ENCODE measurements at places on chromosomes 3 and 15. TPM values are rescaled to one million over a fixed set of nuclear protein-coding genes. Genes with fewer than 3 reads are reported as not detected.

DNA sequence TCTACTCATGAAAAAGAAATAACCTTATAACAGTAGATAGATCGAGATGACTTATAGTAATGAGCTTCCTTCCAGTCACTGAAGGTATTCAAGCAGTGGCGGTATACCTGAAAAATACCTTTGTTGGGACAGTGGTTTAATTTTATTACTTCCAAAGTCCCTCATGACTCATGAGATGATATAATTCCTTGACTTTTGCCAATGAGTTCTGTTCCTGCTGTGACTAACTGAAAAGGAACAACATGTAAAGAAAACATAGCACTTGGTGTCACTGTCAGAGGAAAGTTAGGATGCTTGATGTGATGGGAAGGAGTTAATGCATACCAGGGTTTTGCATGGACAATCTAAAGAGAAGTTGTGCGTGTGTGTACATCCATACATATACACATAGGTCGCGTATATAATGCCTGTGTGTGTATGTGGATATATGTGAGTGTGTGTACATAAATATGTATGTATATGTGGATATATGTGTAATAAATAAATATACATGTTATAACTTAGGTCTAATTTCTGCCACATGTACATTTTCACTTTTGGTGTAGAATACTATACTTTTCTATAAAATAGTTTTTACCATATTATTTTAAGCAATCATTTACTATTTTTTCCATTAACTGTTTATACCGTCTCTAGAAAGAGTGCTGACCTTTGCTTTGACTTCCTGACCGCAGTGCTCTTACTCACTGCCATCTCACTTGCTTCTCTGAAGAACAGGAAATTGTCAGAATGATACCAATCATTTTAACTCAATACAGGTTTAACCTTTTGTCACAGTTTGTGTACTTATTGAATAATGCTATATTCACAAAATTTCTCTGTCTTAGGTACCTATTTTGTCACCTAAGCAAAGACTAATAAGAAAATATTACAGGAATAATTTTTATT is 12.6 kb upstream of the PAK2 start:
- H3K27me3 ChIP-seq: no peaks in the 10 kb centered on the region
- DNase-seq: peak; percentile 32
- no peak overlapping the region for H3K27ac ChIP-seq
- no peaks in the 10 kb centered on the region for H3K4me1 ChIP-seq

GRCh38 chr15:33503681-33504080 is 192.9 kb downstream of the RYR3 start:
- DNase-seq: no peak
- H3K36me3 ChIP-seq: no peaks in the 10 kb centered on the region
- no peak overlapping the region for H3K4me3 ChIP-seq
- no peaks in the 10 kb centered on the region for H3K4me1 ChIP-seq
- H3K27me3 ChIP-seq: no peaks in the 10 kb centered on the region
- no peak overlapping the region for H3K27ac ChIP-seq

- DNase-seq: no peak
- no peaks in the 10 kb centered on the region for H3K36me3 ChIP-seq
- H3K27ac ChIP-seq: no peak overlapping the region
- peak overlapping the region; percentile 75 for H3K4me3 ChIP-seq
These were observed 74.3 kb upstream of the VGLL4 start for GRCh38 chr3:11717768-11718636.

- H3K27ac ChIP-seq: no peak overlapping the region
- H3K27me3 ChIP-seq: no peaks in the 10 kb centered on the region
- no peaks in the 10 kb centered on the region for H3K4me1 ChIP-seq
- H3K36me3 ChIP-seq: no peaks in the 10 kb centered on the region
- DNase-seq: no peak
- H3K4me3 ChIP-seq: no peak overlapping the region
These were observed 43.2 kb downstream of the TMEM45A start for GRCh38 chr3:100535610-100535943.

DNA sequence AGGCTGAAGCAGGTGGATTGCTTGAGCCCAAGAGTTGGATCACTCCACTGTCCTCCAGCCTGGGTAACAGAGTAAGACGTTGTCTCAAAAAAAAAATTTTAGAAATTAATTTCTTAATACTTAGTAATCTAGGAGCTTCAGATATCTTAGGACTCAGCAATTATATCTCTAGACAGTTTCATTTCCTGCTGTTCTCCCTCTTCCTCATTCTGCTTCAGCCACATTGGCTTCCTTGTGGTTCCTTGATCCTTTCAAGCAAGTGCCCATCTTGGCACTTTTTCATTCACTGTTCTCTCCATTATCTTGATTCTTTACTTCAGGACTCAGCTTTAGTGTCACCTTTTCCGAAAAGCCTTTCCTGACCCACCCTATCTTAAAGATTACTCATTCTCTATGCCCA is 22.5 kb downstream of the TMEM202 start:
- H3K27me3 ChIP-seq: no peaks in the 10 kb centered on the region
- H3K4me3 ChIP-seq: no peak overlapping the region
- DNase-seq: no peak
- no peaks in the 10 kb centered on the region for H3K36me3 ChIP-seq
- peaks cover 2% of the 10 kb centered on the region for H3K4me1 ChIP-seq

DNA sequence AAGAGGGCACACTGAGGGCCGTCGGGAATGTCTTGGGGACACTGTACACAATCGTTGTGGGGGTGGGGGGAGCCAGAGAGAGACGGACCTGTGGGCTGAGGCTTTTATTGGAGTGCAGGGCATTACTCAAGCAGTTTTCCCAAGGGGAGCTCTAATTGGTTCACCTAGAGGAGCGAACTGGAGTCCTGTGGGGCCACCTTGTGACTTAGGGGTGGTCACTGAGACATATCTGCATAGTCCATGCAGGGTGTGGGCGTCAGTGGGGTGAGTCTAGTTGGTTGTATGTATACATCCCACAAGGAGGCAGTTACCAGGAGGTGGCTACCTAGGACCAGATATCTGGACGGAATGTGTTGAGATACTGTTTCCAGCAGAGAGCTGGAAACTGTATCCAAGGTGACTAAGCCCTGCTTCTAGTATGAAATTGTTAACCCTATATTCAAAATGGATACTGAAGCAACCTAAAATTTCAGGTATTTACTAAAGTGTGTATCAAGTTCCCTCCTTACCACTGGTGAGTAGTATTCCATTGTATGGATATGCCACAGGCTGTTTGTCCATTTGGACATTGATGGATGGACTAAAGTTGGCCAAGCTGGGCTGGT is 2.6 kb upstream of the PIGZ start:
- H3K27me3 ChIP-seq: no peaks in the 10 kb centered on the region
- peaks cover 14% of the 10 kb centered on the region for H3K4me1 ChIP-seq
- H3K4me3 ChIP-seq: no peak overlapping the region
- no peaks in the 10 kb centered on the region for H3K36me3 ChIP-seq

DNA sequence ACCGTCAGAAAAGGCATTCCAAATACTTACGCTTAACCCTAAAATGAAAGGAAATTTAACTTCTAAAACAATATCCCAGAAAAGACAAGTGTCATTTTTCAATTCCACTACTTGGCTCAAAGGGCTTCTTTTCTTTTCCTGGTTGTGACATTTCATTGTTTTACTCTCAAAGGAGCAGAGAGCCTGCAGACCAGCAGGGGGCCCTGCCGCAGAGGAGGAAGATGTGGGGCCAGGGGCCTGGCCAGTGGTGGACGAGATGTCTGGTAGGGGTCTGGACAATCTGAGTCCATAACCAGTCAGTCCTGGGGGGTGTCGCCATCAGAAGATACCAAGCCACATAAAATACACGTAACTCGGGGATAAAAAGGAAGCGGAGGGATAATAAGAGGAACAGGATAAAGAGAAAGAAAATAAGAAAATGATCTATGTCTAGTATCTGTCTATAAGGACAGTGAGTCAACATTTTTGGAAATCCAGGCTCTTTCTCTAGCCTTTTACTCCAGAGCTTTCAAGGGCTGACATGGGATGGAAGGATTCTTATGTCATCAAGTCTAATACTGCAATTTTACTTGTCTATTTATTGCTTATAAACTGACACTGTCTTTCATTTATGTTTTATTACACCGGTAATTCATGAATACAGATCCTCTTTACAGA is 54.2 kb upstream of the ARHGEF3 start:
- H3K27ac ChIP-seq: no peak overlapping the region
- no peaks in the 10 kb centered on the region for H3K27me3 ChIP-seq
- H3K4me1 ChIP-seq: peaks cover 15% of the 10 kb centered on the region
- DNase-seq: no peak
- no peaks in the 10 kb centered on the region for H3K36me3 ChIP-seq

Gene PLCB2
- 345 TPM for total RNA-seq

Gene MCTP2
- 312 TPM for total RNA-seq

DNA sequence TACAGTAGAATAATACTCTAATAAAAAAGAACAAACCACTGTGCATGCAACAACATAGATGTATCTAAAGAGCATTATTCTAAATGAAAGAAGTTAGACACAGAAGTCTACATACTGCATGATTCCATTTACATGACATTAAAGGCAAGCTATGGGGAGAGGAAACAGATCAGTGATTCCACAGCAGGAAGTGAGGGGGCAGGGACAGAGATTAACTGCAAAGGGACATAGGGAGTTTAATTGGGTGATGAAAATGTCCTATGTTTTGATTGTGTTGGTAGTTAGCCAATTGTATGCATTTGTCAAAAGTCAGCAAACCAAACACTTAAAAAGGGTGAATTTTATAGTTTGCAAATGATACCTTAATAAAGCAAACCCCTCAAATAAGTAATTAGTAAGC is 13.8 kb downstream of the CRYGS start:
- peaks cover 25% of the 10 kb centered on the region for H3K4me1 ChIP-seq
- H3K4me3 ChIP-seq: no peak overlapping the region
- H3K36me3 ChIP-seq: no peaks in the 10 kb centered on the region
- no peak for DNase-seq
- no peak overlapping the region for H3K27ac ChIP-seq

DNA sequence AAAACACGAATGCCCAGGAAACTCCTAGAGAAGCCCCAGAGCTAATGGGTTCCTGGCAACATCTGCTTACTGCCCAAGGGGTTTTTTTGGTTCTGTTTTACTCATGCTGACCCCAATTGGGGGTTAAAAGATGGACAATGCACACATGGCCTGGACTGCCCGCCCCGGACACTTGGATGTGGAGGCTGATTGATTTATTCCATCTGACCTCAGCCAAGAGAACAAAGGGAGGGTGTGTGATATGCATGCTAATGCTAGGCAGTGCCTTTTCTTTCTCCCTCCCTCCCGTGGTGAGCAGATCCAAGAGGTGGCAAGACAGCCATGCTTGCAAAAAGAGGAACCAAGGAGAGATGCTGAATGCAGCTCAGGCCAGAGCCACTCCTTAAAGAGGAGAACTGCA is 3.3 kb upstream of the LRTM1 start:
- no peaks in the 10 kb centered on the region for H3K4me1 ChIP-seq
- DNase-seq: no peak
- no peaks in the 10 kb centered on the region for H3K27me3 ChIP-seq
- no peak overlapping the region for H3K4me3 ChIP-seq
- H3K27ac ChIP-seq: no peak overlapping the region

Gene SIDT1
- total RNA-seq: 136 TPM

- H3K4me3 ChIP-seq: no peak overlapping the region
- no peaks in the 10 kb centered on the region for H3K4me1 ChIP-seq
- no peak for DNase-seq
- H3K27ac ChIP-seq: no peak overlapping the region
- H3K36me3 ChIP-seq: no peaks in the 10 kb centered on the region
These were observed 59.1 kb downstream of the CORO2B start for GRCh38 chr15:68637767-68638404.

Gene CLDN16
- not detected for total RNA-seq

GRCh38 chr3:171347301-171348039 is 112.7 kb downstream of the TNIK start:
- H3K36me3 ChIP-seq: no peaks in the 10 kb centered on the region
- peaks cover 8% of the 10 kb centered on the region for H3K4me1 ChIP-seq
- no peaks in the 10 kb centered on the region for H3K27me3 ChIP-seq
- no peak overlapping the region for H3K4me3 ChIP-seq
- no peak for DNase-seq

Gene PLA2G4E
- total RNA-seq: not detected

- no peaks in the 10 kb centered on the region for H3K27me3 ChIP-seq
- H3K4me1 ChIP-seq: no peaks in the 10 kb centered on the region
- no peak overlapping the region for H3K4me3 ChIP-seq
These were observed 31.2 kb downstream of the STRIT1 start for GRCh38 chr3:155262295-155262694.

DNA sequence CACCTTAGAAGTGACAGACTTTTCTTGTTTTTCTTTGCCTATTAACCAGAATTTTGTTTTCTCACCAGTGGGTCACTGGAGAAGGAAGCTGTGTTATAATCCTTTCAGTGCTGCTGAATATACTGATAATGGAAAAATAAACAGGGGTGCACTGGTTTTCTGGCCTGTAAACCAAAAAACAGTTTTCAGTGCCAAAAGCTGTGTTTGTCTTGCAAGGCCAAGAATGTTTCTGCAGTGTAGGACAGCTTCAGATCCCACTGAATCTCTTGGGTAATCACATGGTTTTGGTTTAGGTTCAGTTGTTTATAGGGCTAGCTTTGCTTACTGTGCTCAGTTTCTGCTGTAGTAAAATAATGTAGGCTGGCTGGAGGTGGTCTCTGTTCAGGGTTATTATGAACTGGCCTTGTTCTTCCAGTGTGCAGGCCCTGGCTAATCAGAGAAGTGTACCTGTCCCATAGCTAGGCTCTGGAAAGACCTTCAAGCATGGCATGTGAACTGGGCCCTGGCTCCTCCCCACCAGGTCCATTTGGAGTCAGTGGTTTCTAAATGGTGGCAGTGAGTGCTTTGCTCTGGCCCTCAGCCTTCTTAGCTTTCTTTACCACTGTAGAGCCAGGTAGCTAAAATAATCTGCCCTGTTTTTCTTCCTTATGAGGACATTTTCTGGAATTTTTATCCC is 18.7 kb downstream of the PDE8A start:
- no peak overlapping the region for H3K27ac ChIP-seq
- DNase-seq: no peak
- peaks cover 18% of the 10 kb centered on the region for H3K4me1 ChIP-seq

Gene MAP4
- 74.5 TPM for total RNA-seq

- no peak for DNase-seq
- H3K27ac ChIP-seq: no peak overlapping the region
- H3K4me1 ChIP-seq: peaks cover 20% of the 10 kb centered on the region
- H3K36me3 ChIP-seq: no peaks in the 10 kb centered on the region
- no peak overlapping the region for H3K4me3 ChIP-seq
- no peaks in the 10 kb centered on the region for H3K27me3 ChIP-seq
These were observed 57.9 kb downstream of the CHSY1 start for GRCh38 chr15:101193806-101194545.

- H3K36me3 ChIP-seq: no peaks in the 10 kb centered on the region
- H3K27me3 ChIP-seq: no peaks in the 10 kb centered on the region
These were observed 307.8 kb upstream of the ARRDC4 start for GRCh38 chr15:97652700-97653167.

DNA sequence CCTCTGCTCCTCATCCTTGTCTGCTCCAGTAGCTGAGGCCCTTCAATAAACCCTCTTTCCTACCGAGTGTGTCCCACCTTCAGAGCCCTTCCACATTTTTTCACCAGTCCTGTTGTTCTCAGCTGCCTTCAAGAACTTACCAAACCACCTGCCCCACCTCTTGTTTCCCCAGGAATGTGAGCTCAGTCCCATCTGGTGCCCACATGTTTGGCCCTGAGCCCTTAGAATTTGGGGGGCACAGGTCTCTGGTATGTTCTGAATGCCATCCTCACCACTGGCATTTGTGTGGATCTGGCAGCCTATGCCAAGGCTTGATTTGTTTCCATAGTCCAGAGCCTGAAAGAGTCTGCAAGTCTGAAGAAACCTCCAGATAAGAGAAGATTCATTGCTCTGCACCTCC is 315.2 kb upstream of the PPP2R3A start:
- no peak overlapping the region for H3K27ac ChIP-seq
- no peak for DNase-seq
- H3K27me3 ChIP-seq: no peaks in the 10 kb centered on the region
- H3K4me1 ChIP-seq: no peaks in the 10 kb centered on the region
- H3K4me3 ChIP-seq: no peak overlapping the region
- no peaks in the 10 kb centered on the region for H3K36me3 ChIP-seq

Gene MITF
- total RNA-seq: 0.54 TPM
